ENCODE measurements at places on chromosomes 7 and 10. TPM values are rescaled to one million over a fixed set of nuclear protein-coding genes. Genes with fewer than 3 reads are reported as not detected.

DNA sequence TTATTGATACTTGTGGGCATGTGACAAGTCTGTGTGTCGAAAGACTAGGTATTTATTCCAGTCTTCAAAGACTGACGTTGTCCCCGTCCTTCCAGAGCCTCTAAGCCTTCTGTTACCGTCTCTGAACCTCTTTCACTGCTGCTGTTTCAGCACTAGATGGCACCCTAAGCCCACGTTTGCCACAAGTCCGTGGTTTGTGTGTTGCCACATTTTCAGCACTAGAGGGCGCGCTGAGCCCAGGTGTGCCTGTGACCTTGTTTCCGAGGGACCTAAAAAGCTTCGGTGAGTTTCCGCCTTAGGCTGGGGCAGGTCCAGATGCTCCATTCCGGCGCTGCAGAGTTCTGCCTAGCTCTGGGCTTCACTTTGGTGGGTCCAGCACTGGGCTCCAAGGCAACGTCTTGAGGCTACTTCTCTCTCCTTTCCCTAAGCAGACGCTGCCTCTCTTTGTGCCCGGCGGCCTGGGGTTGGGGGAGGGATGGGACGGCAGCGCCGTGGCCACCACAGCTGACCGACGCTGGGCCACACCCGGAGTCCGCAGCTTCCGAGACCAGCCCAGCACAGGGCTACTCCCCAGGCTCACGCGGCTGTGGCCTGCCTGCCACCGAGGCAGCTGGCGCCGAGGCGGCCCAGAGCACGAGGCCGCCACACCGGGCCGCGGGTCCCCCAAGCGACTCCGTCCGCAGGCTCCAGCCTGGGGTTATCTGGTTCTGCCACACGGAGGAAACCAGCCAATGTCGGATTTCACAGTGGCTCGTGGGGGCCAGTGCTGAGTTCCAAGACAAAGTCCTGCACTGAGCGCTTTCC lies 520.2 kb downstream of the REEP3 start:
- peak; percentile 65 for DNase-seq

DNA sequence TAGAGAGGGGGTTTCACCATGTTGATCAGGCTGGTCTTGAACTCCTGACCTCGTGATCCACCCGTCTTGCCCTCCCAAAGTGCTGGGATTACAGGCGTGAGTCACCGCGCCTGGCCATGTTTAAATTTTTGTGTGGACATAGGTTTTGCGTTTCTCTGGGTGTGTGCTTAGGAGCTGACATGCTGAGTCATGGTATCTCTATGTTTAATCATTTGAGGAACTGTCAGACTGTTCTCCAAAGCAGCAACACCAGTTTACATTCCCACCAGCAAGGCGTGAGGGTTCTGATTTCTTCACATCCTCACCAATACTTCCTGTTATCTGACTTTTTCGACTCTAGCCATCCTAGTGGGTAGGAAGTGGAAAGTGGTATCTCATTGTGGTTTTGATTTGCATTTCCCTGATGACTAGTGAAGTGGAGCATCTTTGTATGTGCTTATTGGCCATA lies 153.7 kb downstream of the DNAJB6 start:
- no peak for DNase-seq

GRCh38 chr7:18117482-18117881 lies 89.8 kb upstream of the PRPS1L1 start:
- no peak for DNase-seq

ITPRID1 gene
- not detected for polyA plus RNA-seq

All from left renal pelvis (tissue), 4 donors.